ENCODE measurements at places on chromosomes 12 and 14. TPM values are rescaled to one million over a fixed set of nuclear protein-coding genes. Genes with fewer than 3 reads are reported as not detected.

ACTR10 gene
- total RNA-seq, result 38.3 TPM

ZFYVE21 gene
- total RNA-seq, result 24.7 TPM

MRPS35 gene
- 59.8 TPM for total RNA-seq

PAX9 gene
- total RNA-seq, result not detected

FOXM1 gene
- total RNA-seq, result 72.6 TPM

HOXC4 gene
- not detected for total RNA-seq

LRFN5 gene
- total RNA-seq, result not detected

PARP11 gene
- total RNA-seq, result 13.9 TPM

OTOGL gene
- total RNA-seq, result 0.21 TPM

INSM2 gene
- total RNA-seq, result not detected

GRCh38 chr14:38868399-38869290 lies 234.4 kb downstream of the SEC23A start:
- H3K27me3 ChIP-seq, result peaks cover 3% of the 10 kb centered on the region
- no peaks in the 10 kb centered on the region for H3K4me1 ChIP-seq
- H3K4me3 ChIP-seq, result no peak overlapping the region
- DNase-seq, result no peak

GRCh38 chr12:121358073-121358472 lies 5.9 kb upstream of the ANAPC5 start:
- no peak overlapping the region for H3K27ac ChIP-seq
- peaks cover 14% of the 10 kb centered on the region for H3K27me3 ChIP-seq
- no peak for DNase-seq
- H3K4me1 ChIP-seq, result peaks cover 7% of the 10 kb centered on the region

GRCh38 chr12:132619386-132620112 lies 973 bp downstream of the P2RX2 start:
- no peak for DNase-seq
- no peak overlapping the region for H3K27ac ChIP-seq
- peaks cover 9% of the 10 kb centered on the region for H3K36me3 ChIP-seq
- no peak overlapping the region for H3K4me3 ChIP-seq

DNA sequence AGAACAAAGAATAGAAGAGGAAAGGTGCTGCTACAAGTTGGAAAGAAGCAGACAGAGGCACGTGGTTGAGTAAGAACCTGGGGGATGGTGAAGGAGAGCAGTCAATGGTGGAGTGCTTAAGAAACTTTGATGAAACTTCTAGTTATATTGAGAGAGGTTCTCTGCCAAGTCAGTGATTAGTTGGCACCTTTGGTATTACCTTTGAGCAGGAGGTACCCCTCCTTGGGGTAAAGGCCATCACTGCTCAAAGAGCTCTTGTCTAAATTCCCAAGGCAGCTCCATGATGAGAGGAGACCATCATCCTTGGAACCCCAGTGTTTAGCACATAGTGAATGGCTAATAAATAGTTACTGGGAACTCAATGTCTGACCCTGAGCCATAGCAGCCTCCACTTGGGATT lies 1.7 kb upstream of the EGLN3 start:
- peaks cover 45% of the 10 kb centered on the region for H3K27me3 ChIP-seq
- DNase-seq, result no peak
- no peak overlapping the region for H3K27ac ChIP-seq
- peak overlapping the region; percentile 37 for H3K4me3 ChIP-seq

DNA sequence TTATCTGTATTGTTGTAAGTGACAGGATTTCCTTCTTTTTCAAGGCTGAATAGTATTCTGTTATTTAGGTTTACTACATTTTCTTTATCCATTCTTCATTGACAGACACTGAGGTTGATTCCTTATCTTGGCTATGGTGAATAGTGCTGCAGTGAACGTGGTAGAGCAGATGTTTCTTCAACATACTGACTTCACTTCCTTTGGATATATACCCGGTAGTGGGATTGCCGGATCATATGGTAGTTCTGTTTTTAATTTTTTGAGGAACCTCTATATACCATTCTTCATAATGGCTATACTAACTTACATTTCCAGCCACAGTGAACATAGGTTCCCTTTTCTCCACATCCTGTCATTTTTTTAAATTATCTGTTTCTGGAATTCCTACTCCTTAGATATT lies 21.8 kb downstream of the DERA start:
- no peak for DNase-seq
- no peak overlapping the region for H3K4me3 ChIP-seq
- no peak overlapping the region for H3K27ac ChIP-seq
- H3K36me3 ChIP-seq, result peaks cover 5% of the 10 kb centered on the region
- H3K27me3 ChIP-seq, result no peaks in the 10 kb centered on the region
- no peaks in the 10 kb centered on the region for H3K4me1 ChIP-seq

- peak; percentile 78 for DNase-seq
- H3K27me3 ChIP-seq, result peaks cover 3% of the 10 kb centered on the region
- peak within 1 kb of the TSS; percentile 96 for H3K4me3 ChIP-seq
- peaks cover 7% of the 10 kb centered on the region for H3K36me3 ChIP-seq
- H3K4me1 ChIP-seq, result peaks cover 48% of the 10 kb centered on the region
Measured at GRCh38 chr12:111405859-111406473, at the start of gene SH2B3. Gene SH2B3 (plus strand): TSS chr12:111405923. CDS start chr12:111418146, 12,223 bp downstream.

- H3K36me3 ChIP-seq, result peaks cover 24% of the 10 kb centered on the region
- no peak overlapping the region for H3K27ac ChIP-seq
- no peaks in the 10 kb centered on the region for H3K27me3 ChIP-seq
- DNase-seq, result no peak
- H3K4me3 ChIP-seq, result no peak overlapping the region
Measured at GRCh38 chr12:104656383-104656782, 199.6 kb downstream of the CHST11 start.

GRCh38 chr14:64770751-64771150 lies 66.5 kb downstream of the PLEKHG3 start:
- H3K4me1 ChIP-seq, result peaks cover 11% of the 10 kb centered on the region
- H3K4me3 ChIP-seq, result no peak overlapping the region
- no peak for DNase-seq
- H3K36me3 ChIP-seq, result no peaks in the 10 kb centered on the region
- H3K27me3 ChIP-seq, result no peaks in the 10 kb centered on the region
- no peak overlapping the region for H3K27ac ChIP-seq

GRCh38 chr12:6367969-6368892 lies 7.1 kb downstream of the SCNN1A start:
- peaks cover 27% of the 10 kb centered on the region for H3K4me1 ChIP-seq
- H3K27me3 ChIP-seq, result no peaks in the 10 kb centered on the region
- H3K27ac ChIP-seq, result peak overlapping the region; percentile 16
- no peaks in the 10 kb centered on the region for H3K36me3 ChIP-seq
- no peak for DNase-seq

- no peaks in the 10 kb centered on the region for H3K36me3 ChIP-seq
- peaks cover 2% of the 10 kb centered on the region for H3K27me3 ChIP-seq
- no peaks in the 10 kb centered on the region for H3K4me1 ChIP-seq
- DNase-seq, result no peak
Measured at GRCh38 chr12:57149245-57149900, 2.0 kb upstream of the LRP1-AS start.

GRCh38 chr12:873954-874353 lies 75.5 kb downstream of the RAD52 start:
- peaks cover 13% of the 10 kb centered on the region for H3K4me1 ChIP-seq
- H3K4me3 ChIP-seq, result no peak overlapping the region
- no peak for DNase-seq

DNA sequence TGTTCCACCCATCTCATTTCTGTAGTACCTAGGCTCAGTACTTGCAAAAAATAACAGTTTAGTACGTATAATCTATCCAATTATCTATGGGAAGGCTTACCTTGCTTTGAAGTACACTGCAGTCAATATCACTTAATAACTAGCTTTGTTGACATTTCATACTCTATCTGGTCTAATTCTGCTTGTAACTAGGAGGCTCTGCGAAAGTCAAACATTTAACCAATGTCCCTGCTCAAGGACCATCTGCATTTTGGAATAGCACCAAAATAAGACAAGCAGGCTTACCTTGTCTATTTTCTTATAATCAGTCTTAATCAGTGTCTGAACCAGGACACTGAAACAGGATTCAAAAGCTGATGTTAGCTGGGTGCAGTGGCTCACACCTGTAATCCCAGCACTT lies 39.9 kb downstream of the SLC25A47 start:
- H3K27ac ChIP-seq, result no peak overlapping the region
- H3K27me3 ChIP-seq, result no peaks in the 10 kb centered on the region
- H3K4me3 ChIP-seq, result no peak overlapping the region

DNA sequence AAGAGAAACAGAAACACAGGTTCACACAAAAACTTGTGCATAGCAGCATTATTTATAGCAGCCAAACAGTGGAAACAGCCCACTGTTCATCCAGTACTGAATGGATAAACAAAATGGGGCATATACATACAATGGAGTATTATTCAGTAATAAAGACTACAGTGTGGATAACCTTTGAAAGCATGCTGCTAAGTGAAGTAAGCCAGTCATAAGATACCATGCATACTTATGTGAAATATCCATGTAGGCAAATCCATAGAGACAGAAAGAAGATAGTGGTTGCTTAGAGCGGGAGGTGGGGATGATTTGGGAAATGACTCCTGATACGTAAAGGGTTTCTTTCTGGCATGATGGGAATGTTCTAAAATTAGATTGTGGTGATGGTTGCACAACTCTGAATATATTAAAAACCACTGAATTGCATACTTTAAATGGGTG lies 99.4 kb downstream of the CRADD start:
- H3K27ac ChIP-seq, result no peak overlapping the region
- H3K36me3 ChIP-seq, result peaks cover 15% of the 10 kb centered on the region
- H3K4me1 ChIP-seq, result peaks cover 57% of the 10 kb centered on the region
- DNase-seq, result no peak

DNA sequence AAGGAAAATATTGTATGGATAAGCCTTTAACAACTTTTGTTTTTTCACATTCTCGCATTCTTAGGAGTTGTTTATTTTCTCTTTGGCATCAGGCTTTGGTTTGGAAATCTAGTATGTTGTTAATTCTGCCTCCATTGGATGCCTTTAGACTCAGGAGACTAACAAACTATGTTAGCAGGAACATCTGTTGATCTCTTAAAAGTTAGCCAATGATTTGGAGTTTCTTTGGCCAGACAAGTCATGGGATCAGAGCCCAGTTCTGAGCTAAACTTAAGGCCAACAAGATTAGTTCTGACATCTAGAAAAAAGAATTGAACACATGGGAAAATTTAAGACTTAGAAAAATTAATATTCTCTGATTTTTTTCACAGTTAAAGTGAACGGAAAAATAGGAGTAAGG lies 35.3 kb upstream of the STRAP start:
- no peak overlapping the region for H3K4me3 ChIP-seq
- no peaks in the 10 kb centered on the region for H3K4me1 ChIP-seq
- DNase-seq, result no peak

- H3K27me3 ChIP-seq, result no peaks in the 10 kb centered on the region
- H3K4me3 ChIP-seq, result no peak overlapping the region
- H3K27ac ChIP-seq, result no peak overlapping the region
- no peaks in the 10 kb centered on the region for H3K4me1 ChIP-seq
Measured at GRCh38 chr12:85955127-85955526, 81.0 kb downstream of the NTS start.

DNA sequence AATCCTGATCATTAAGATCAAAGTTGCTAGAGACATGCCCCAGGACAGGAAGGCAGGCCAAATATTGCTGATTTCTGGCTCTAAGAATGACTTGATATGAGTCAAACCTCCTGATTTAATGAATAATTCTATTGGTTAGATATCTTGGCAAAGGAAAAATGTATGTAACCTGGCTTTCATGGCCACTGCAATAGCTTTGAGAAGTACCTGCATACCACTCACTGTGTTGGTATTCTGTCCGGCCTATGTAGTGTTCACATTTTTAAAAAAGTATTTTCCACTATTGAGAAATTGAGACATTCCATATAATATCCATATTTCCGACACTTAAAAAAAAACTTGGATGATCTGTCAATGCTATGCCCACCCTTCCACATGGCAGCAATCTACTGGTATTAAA lies 283.1 kb upstream of the SOX5 start:
- H3K4me3 ChIP-seq, result no peak overlapping the region
- DNase-seq, result no peak
- no peaks in the 10 kb centered on the region for H3K27me3 ChIP-seq
- no peaks in the 10 kb centered on the region for H3K4me1 ChIP-seq
- no peak overlapping the region for H3K27ac ChIP-seq

- H3K4me1 ChIP-seq, result peaks cover 59% of the 10 kb centered on the region
- peak overlapping the region; percentile 90 for H3K4me3 ChIP-seq
- peaks cover 7% of the 10 kb centered on the region for H3K27me3 ChIP-seq
- DNase-seq, result no peak
- H3K36me3 ChIP-seq, result peaks cover 5% of the 10 kb centered on the region
Measured at GRCh38 chr12:47775100-47775911, 2.3 kb downstream of the SLC48A1 start.

- H3K27ac ChIP-seq, result peak overlapping the region; percentile 64
- peaks cover 8% of the 10 kb centered on the region for H3K27me3 ChIP-seq
- H3K36me3 ChIP-seq, result peaks cover 17% of the 10 kb centered on the region
- peak overlapping the region; percentile 83 for H3K4me3 ChIP-seq
Measured at GRCh38 chr14:23056145-23056955, 970 bp downstream of the CDH24 start.

GRCh38 chr14:104696671-104697316 lies 7.4 kb downstream of the INF2 start:
- no peaks in the 10 kb centered on the region for H3K27me3 ChIP-seq
- H3K4me1 ChIP-seq, result peaks cover 25% of the 10 kb centered on the region
- H3K36me3 ChIP-seq, result peaks cover 7% of the 10 kb centered on the region
- H3K27ac ChIP-seq, result peak overlapping the region; percentile 87
- DNase-seq, result no peak

DNA sequence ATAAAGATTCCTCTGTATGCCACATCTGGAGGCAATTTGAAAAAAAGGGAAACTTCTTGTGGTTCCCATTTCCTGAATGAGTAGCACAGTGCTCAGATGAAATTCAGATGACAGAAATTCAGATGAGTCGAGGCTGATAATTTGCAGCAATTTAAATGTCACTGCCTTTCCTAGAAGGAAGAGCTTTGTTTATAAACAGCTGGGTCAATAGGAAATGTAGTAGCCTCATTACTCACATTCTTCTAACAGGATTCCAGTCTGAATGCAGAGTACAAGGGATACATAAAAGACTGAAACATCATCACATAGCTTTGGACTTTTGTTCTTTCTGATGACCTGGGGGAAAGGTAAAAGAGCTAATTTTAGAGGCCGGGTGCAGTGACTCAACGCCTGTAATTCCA lies 11.3 kb upstream of the DACT1 start:
- no peaks in the 10 kb centered on the region for H3K36me3 ChIP-seq
- no peak for DNase-seq
- peaks cover 4% of the 10 kb centered on the region for H3K27me3 ChIP-seq
- no peak overlapping the region for H3K4me3 ChIP-seq
- no peak overlapping the region for H3K27ac ChIP-seq

All from activated T-helper 1 cell treated with anti-CD3 and anti-CD28 coated beads, Interleukin-12 subunit alpha, Interleukin-12 subunit beta, Interleukin-2, Interleukin-4 antibody, amounts not matched to agents 30 ng/mL and 10 ng/mL and 1 ng/mL, durations not matched to agents 14 hours and 24 hours and 36 hours (primary cell).